ENCODE measurements at places on chromosomes 7 and 10.
A peak's percentile ranks its signal among the peaks of the same experiment; 100 is the strongest.

- no peak for DNase-seq
Measured at GRCh38 chr7:104895522-104896236, 118.3 kb upstream of the KMT2E start.

- DNase-seq: peak; percentile 81
Measured at GRCh38 chr7:155815332-155816191, 3.3 kb upstream of the SHH start.

GRCh38 chr10:129524936-129525335, 57.9 kb downstream of the MGMT start:
- no peak for DNase-seq

DNA sequence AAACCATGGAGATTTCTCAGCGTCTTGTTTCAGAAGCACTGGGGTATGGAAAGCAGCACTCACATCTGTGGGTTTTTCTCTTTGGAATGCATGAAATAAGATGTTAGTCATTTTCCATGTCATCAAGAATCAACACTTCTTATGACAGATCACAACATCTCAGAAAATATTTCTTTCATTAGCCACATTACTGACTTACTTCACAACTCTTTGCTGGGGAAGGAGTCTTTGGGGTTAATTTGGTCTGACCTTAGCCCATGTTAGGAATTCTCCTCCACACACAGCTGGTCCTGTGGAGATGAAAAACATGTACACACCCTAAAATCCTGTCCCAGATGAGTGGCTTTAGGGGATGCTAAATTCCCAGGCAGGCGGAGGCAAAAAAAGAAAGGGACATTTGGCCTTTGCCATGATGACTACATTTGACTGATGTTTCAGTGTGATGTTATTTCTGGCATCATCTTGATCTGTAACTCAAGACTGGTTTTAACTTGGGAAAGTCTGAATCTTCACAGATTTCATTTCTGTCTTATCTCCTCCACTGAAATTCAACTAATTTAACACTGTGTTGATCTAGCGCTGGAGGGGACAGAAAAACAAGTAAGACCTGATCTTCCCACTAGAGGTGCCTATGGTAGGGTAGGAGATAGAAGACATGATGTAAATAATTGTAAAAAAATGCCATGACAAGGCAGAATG, 363.2 kb downstream of the PRPF18 start:
- peak; percentile 78 for DNase-seq

DNA sequence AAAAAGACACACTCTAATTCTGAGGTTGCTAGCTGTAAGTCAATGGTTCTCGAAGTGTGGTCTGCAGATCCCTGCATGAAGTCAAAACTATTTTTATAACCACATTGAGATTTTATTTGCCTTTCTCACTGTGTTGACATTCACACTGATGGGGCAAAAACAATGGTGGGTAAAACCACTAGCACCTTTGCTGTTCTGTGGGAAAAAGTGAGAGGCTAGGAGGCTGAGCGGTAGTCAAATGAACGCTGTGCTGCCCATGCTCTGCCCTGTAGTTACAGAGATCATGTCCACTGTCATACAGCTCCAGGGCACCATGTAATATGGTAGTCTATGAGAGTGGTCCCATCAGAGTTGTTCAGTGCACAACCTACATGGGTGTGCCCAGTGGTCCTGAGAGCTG, 21.6 kb upstream of the PDCD4 start:
- no peak for DNase-seq

GRCh38 chr10:116271593-116272439, 1.2 kb downstream of the GFRA1 start:
- peak; percentile 73 for DNase-seq

DNA sequence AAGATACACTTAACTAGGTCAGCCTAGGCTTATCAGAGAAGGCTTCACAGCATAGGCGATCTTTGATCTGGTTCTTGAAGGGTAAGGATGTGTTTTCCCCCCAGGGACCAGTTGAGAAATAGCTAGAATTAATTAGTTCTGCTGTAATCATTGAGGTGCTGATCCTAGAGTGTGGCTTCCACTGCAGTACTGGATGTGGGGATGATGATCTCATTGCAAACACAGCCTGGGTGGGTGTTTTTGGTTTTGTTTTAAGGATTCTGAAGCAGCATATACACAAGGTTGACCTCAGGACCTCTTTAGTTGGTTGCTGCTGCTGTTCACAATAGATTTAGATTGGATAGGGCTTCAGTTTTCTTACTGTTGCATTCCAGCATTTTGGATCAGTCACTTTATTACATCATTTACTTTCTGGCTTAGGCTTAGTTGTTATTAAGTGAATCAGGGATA, 159.7 kb downstream of the AUTS2 start:
- peak; percentile 42 for DNase-seq
